ENCODE measurements at places on chromosomes 13 and 19. TPM values are rescaled to one million over a fixed set of nuclear protein-coding genes. Genes with fewer than 3 reads are reported as not detected.

DNA sequence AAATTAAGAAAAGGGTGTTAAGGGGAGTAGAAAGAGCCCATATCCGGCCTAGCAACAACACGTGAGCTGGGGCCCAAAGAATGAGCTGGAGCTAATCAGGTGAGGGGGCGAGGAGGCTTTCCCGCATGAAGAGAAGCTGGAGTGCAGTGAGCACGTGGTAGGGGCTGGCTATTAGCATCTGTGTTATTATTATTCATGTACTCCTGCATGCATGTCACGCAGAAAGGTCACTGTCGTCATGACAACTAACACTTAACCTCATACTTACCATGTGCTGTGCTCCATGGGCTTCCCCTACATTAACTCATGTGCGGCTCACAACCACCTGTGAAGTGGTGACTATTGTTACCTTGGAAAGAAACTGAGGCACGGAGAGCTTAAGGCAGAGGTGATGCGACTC lies 227.6 kb upstream of the UBL3 start:
- no peaks in the 10 kb centered on the region for H3K27me3 ChIP-seq
- H3K4me1 ChIP-seq: no peaks in the 10 kb centered on the region
- no peak overlapping the region for H3K4me3 ChIP-seq
- no peak for DNase-seq
- no peak overlapping the region for H3K27ac ChIP-seq
- no peaks in the 10 kb centered on the region for H3K36me3 ChIP-seq

GRCh38 chr19:11247391-11247790 lies 8.0 kb downstream of the ANGPTL8 start:
- no peaks in the 10 kb centered on the region for H3K27me3 ChIP-seq
- H3K36me3 ChIP-seq: peaks cover 29% of the 10 kb centered on the region
- no peak overlapping the region for H3K4me3 ChIP-seq

GRCh38 chr13:106867249-106867648 lies 299.3 kb upstream of the ARGLU1 start:
- no peaks in the 10 kb centered on the region for H3K36me3 ChIP-seq
- H3K4me1 ChIP-seq: no peaks in the 10 kb centered on the region
- no peak overlapping the region for H3K27ac ChIP-seq
- no peaks in the 10 kb centered on the region for H3K27me3 ChIP-seq

DNA sequence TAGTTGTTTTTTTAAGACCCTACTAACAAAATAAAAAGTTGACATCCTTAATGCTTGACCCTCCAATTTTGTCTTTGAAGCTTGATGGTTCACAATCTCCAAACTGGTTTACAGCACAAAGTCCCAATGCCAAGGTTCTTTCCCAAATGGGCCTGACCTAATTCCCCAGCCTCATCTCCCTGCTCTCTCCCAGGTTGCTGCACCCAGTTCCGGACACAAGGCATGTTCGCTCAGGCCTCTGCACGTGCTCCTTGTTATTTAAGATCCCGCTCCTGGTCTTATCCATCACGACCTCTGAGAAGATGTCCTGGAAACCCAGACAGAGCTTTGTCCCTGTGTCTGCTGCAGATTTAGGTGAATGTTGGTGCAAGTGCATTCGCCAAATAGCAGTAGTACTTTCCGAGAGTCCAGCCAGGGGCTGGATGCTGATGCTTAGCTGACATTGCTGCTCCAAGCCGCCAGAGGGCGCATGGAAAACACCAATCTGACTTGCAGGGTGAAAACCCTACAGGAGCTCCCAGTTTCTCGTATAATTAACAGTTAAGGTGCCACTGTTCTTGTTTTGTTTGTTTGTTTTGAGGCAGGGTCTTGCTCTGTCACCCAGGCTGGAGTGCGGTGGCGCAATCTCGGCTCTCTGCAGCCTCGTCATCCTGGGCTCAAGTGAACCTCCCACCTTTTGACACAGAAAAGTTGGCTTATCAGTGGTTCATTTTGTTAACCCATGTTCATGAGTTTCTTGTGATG lies 18.5 kb downstream of the LYPD3 start:
- no peak overlapping the region for H3K4me3 ChIP-seq
- no peaks in the 10 kb centered on the region for H3K4me1 ChIP-seq
- no peak overlapping the region for H3K27ac ChIP-seq
- H3K36me3 ChIP-seq: no peaks in the 10 kb centered on the region
- H3K27me3 ChIP-seq: no peaks in the 10 kb centered on the region
- peak; percentile 42 for DNase-seq

DNA sequence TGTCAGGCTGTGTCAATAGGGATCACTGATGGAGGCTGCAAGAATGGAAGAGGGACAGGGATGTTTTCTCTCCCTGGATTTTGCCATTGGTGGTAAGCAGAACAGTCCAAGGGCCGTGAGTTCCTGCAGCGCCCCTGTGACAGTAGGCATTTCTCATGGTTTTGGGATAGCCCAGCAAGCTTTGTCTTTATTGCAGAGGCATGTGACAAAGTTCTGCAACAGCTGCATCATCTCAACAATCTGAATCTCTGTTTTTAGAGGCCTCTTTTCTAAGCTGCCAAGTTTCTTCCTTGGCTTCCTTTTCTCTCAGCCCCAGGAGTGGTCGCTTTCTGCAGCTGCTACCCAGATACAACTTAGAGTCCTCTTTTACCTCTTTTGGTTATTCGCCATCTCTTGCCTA lies 95.7 kb upstream of the TSHZ3 start:
- no peak overlapping the region for H3K27ac ChIP-seq
- H3K36me3 ChIP-seq: no peaks in the 10 kb centered on the region
- H3K4me1 ChIP-seq: peaks cover 23% of the 10 kb centered on the region
- DNase-seq: peak; percentile 22

Gene NOSIP
- total RNA-seq: 54.2 TPM

Gene VAV1
- not detected for total RNA-seq

DNA sequence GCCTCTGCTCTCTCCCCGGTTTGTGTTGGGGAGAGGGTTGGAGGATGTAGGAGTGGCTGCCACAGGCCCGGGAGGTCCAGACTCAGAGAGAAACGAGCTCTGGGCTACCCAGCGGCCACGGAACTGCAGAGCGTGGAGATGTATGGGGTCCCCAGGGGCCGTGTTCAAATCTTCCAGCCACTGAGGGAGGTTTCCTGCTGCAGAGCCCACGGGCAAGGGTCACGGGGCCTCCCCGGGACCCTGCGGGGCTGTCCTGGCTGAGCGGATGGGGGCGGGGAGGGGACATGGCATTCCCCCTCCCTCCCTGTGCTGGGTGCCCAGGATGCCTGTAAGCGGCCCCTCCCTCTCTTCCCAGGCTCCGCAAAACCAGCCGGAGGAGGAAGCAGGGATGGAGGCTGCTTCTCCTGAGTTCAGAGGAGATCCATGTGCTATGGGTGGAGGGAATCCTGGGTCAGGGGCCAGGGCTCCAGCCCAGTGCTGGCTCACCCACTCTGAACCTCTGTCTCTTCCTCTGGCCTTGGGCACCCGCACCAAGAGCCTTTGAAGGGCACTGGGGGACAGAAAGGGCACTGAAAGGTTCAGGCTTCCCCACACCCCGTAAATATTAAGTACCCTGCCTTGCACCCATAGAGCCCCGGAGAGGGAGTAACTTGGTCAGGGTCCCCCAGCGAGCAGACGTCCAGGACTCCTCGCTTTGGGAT lies 22.6 kb downstream of the SMIM24 start:
- H3K27ac ChIP-seq: no peak overlapping the region
- H3K27me3 ChIP-seq: no peaks in the 10 kb centered on the region
- H3K4me1 ChIP-seq: no peaks in the 10 kb centered on the region
- H3K4me3 ChIP-seq: no peak overlapping the region
- H3K36me3 ChIP-seq: peaks cover 21% of the 10 kb centered on the region

Gene ODAD3
- 0.22 TPM for total RNA-seq

Gene MCEMP1
- total RNA-seq: not detected

Data from SJCRH30 (cell line).